NCI-H1105 (cell line): ENCODE measurements at places on chromosomes 16 and 17.

DNA sequence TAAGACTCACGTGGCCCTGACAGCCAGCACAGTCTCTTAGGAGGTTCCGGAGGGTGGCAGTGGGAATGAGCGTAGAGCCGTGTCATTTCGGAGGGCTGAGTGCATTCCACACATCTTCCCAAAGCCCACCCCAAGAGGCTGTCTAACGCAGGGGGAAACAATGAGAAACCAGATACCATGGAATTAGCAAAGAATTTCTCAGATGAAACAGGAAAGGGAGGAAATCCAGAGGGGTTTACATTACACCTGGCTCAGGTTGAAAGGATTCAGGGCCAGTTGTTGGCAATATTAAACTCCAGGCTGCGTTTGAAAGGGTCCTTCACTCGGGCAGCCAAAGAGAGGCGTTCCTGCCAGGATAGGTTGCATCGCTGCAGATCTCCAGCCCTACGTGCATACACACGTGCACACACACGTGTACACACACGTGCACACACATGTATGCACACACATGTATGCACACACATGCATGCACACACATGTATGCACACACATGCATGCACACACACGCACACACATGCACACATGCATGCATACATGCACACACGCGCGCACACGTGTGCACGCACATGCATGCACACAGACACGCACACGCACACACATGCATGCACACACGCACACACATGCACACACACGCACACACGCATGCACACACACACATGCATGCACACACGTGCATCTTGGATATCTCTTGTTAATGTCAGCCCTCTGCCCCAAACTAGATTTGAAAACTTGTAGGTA is 12.2 kb downstream of the CBX4 start:
- DNase-seq: no peak

- no peak for DNase-seq
These were observed 12.1 kb downstream of the TBC1D26 start for GRCh38 chr17:15744074-15744676.

DNA sequence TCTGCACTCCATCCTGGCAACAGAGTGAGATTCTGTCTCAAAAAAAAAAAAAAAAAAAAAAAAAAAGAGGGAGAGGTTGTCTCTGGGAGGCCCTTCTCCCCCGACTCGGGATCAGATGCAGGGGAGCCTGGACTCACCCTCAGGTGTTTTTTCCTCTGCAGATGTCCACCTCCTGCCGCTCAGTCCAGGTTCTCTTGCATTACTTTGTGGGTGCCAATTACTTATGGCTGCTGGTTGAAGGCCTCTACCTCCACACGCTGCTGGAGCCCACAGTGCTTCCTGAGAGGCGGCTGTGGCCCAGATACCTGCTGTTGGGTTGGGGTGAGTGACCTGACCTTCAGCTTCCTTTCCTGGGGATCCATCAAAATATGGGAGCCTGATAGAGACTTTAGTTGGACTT is 34.1 kb downstream of the GLP2R start:
- DNase-seq: no peak

DNA sequence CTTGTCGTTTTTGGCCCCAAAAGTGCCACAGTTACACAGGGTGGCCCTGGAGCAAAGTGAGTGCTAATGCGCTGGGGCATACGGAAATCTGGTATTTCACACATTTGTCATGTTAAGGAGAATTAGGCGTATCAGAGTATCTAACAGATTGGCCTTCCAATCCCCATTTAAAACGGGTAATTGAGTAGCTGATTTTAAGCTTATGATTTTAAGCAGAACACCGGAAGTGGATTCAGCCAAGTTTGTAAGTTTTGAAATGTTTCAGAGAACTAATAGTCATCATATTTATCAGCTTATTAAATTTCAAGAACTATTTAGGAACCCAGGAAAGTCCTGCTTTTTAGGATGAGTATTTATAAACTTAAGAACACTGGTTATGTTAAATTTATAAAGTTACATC is 19.5 kb downstream of the LRRC75A start:
- no peak for DNase-seq

GRCh38 chr17:36703860-36704266 is 102.5 kb downstream of the MRM1 start:
- no peak for DNase-seq

DNA sequence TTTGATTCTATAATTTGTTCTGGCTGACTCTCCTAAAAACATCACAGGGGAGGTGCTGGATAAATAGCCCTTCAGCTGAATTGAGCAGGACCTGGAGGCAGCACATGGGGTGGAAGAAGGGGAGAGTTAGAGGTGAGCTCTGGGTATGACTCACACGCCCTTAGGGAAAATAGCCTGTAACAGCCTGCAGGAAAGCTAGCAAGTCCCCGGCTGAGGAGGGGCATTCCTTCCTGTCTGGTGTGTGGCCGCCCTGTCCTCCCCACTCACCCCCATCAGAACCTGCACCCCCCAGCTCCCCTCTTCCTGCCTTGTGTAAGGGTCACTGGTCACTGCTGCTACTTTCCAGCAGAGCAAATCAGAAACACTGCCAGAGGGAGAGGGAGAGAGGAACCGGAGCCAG is 187.4 kb downstream of the C16orf95 start:
- no peak for DNase-seq
